ENCODE measurements at places on chromosomes 3 and 15.

DNA sequence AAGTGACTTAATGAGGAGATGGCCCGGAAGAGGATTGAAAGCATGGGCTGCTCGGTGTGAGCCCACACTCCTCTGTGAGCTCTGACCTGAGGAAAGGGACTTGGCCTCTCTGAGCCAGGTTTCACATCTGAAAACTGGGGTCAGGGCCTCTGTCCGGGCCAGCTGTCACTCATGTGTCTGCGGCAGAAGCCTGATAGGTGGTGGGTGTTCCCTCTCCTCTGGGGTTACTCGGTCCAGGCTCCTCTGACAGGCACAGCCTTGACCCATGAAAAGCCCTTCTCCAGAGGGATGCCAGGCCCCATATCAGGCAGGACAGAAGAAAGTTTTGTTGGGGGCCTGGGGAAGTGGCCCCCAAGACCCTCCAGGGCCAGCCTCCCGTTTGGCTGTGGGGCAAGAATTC is 131.4 kb downstream of the CHSY1 start:
- no peak for DNase-seq

- no peak for DNase-seq
Observed at GRCh38 chr3:50617096-50617791, at the start of gene MAPKAPK3. Gene MAPKAPK3 (plus strand): TSS chr3:50617151. CDS start chr3:50617566, 415 bp downstream.

DNA sequence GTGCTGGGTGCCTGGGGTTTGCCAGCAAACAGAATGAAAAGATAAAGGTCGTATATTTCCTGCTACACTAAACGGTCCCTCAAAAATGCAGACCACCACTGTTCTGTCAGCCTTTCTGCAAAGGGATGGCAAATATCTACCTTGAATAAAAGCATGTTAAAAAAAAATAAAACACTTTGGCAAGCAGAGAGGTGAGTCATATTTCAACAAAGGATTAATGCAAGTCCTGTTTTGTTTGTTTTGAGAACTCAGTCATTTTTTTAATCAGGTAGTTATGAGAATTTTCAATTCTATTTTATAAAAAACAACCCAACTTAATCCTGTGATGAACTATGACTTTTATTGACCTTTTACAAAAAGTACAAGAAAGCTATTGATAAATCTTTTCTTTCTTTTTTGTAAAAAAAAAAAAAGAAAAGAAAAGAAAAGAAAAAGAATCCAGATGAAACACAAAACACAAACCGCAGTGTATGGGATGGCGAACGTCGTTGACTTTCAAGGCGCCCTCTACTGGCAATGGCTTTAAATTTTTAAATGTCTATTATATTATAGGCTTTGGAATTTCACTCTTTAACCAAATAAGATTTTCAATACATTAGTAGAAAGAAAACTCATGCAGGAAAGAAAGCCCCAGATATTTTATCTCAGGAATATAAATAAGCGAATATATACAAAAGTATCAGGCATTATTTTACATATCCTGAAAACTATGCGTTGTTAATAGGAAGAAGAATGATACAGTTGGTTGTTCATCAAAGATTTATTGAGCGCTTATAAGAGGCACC is 87.8 kb downstream of the NCEH1 start:
- DNase-seq = no peak

- no peak for DNase-seq
Observed at GRCh38 chr3:37993067-37993455, 2.5 kb downstream of the VILL start.

DNA sequence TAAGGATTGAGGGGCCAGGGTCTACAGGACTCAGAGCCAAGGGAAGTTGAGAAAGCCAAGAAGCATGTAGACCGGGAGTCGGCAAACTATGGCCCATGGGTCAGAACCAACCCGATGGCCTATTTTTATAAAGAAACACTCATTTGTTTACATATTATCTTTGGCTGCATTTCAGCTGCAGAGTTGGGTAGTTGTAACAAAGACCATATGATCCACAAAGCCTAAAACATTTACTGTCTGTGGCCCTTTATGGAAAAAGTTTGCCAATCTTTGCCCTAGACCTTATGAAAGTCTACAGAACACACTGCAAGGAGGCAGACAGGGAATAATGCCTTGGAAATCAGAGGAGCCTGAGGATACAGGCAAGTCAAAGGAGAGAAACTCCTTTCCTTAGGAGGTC is 63.2 kb upstream of the MNS1 start:
- DNase-seq = no peak

DNA sequence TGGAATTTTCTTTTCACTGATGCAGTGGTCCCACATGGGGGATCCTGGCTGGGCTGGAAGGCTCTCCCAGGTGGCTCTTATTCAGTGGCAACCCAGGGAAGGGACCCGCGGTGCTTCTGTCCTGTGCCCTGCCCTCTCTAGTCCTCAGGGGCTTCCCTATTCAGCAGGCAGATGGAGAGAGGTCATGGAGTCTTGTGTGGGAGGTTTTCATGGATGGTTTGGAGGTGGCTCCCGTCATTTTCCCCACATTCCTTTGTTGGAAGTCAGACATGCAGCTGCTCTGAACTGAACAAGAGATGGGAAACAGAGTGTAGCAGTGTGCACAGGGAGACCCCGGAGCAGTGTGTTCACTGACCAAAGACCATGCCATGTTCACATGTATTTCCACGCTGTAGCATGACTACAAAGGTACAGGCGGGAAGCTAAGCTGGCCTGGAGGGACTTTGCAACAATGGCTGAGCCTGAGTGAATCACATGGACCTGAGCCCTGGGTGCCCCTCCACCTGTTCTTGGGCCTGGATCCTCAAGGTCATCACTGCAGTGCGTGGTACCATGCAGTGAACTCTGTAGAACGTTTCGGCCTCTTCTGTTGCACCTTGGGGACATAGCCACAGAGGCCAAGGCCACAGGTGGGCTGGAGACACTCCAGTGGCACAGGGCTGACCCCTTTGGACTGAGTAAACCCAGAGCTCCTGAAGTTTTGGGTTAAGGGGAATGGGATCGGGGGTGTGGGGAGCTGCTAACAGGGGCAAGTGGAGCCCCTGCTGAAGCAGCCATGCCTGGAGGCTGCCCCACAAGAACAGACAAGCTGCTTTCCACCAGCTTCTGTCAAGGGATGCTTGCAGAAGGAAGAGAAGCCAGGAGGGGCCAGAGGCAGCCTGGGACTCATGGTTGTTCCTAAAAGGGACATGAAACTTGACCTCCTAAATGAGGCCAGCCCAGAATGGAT is 123.0 kb downstream of the ASB7 start:
- no peak for DNase-seq

DNA sequence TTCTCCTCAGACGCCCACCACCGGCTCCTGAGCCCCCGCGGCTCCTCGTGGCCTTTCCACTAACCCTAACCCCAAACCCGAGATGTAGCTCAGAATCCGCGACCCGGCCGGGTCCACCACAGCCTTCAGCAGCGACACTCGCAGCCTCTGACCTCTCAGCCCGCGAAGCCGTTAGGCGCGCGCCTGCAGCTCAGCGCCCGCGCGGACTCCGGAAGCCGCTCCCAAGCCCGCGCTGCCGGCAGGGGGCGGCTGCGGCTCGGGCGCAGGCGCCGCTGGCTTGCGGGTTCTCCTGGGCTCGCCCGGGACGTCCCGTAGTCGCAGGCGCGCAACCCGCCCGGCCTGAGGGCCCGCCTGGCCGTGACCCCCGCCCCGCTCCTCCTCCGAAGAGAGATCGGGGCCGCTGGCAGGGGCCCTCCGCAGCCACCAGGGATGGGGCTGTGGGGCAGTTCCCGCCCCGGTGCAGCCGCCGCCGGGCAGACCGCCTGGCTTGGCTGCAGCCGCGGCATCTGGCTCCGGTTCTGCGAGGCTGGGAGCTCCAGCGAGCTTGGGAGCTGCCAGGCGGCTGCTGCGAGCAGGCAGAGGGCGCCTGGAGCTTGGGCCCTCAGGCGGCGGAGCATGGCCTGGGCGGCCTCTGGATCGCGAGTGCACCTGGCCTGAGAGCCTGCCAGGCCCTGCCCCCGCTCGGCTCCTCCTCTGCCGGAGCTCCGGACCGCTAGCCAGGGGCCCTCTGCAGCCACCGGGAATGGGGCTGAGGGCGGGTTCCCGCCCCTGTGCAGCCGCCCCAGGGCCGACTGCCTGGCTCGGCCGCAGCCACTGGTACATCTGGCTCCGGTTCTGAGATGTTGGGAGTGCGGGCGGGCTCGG is 120.7 kb downstream of the LMLN start:
- DNase-seq = peak; percentile 73

- DNase-seq = no peak
Observed at GRCh38 chr3:18071833-18072232, 329.4 kb upstream of the TBC1D5 start.

DNA sequence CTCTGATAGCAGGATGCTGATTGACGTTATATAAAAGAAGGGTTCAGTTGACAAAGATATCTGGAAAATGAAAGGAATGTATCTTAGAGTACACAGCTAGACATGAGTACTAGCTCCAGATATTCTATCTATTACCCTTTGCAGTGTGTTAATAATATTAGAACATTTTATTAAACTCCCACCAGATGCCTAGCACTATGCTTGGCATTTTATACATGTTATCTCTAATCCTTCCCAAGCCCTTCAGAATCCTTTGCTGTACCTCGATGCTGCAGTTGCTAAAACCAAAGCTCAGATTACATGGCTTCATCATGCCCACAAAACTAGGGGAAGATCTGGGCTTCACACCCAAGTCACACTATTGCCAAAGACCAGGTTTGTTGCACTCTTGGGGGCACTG is 350.1 kb upstream of the AZI2 start:
- no peak for DNase-seq

DNA sequence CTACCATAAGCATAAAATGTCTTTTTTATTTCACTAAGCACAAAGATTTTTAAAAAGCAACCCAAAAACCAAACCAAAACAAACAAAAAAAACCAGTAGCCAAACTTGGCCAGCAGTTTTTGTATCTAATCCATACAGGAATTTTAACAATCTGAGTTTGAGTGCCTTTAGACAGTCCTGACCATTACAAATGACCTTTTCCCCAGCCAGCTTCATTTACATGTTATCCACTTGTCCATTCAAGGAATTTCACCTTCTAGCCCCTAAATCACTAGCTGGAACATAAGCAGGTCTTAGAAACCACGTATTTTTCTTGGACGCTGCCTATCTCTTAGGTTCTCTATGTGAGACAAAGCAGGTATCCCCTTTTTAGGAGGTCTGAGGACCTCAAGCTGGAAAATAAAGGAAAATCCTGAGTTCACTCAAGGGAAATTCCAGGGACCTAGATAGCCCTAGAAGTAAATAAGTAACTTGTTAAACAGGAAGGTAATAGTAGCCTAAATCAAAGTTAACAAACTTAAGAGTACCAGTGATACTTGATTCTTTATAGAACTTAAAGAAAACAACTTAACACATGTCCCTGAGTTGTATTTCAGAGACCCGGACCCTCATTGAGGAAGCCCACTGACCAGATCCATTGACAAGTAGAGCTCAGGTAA is 34.2 kb downstream of the CIP2A start:
- DNase-seq = no peak

- peak; percentile 19 for DNase-seq
Observed at GRCh38 chr3:64444490-64445108, 219.3 kb upstream of the PRICKLE2 start.

- DNase-seq = peak; percentile 42
Observed at GRCh38 chr3:56799251-56799882, 2.4 kb downstream of the ARHGEF3 start.

- DNase-seq = no peak
Observed at GRCh38 chr3:52181543-52181942, 16.4 kb upstream of the ALAS1 start.

- DNase-seq = no peak
Observed at GRCh38 chr15:63085289-63085688, 36.4 kb upstream of the LACTB start.

- DNase-seq = no peak
Observed at GRCh38 chr3:169060037-169060436, 603.5 kb downstream of the MECOM start.

DNA sequence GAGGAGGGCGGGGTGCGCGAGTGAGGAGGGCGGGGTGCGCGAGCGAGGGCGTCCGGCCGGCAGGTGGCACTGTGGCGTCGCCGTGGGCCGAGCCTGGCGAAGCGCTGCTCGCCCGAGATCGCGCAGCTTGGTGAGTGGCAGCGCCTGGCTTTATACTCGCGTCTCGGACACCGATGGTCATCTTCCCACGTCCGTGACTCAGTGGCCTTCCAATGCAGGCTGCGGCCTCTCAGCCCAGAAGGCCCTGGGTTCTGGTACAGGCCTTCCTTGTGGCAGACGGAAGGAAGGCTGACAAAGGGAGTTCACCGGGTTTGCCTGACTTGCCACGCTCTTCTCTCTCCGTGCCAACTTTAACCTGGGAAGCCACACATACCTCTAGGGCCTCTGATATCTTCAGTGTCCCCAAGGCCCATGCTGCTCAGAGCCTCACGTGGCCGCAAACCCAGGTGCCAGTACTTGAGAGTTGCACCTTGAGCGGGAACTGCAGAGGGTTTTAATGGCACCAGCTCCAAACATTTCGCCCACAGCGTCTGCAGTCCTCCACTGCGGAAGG is 195.3 kb upstream of the LYSMD4 start:
- DNase-seq = peak; percentile 85

- no peak for DNase-seq
Observed at GRCh38 chr3:79414806-79415205, 353.0 kb downstream of the ROBO1 start.
